ENCODE measurements at places on chromosomes 16 and 17.

GRCh38 chr17:2436316-2436905 lies 35.6 kb upstream of the MNT start:
- DNase-seq = no peak

- DNase-seq = no peak
Measured at GRCh38 chr17:39536468-39536867, 71.3 kb downstream of the NEUROD2 start.

- no peak for DNase-seq
Measured at GRCh38 chr16:1938316-1938715, 4.7 kb downstream of the MSRB1 start.

- no peak for DNase-seq
Measured at GRCh38 chr17:1997927-1998742, 27.0 kb downstream of the RTN4RL1 start.

GRCh38 chr16:12752159-12752558 lies 51.5 kb downstream of the CPPED1 start:
- DNase-seq = no peak

DNA sequence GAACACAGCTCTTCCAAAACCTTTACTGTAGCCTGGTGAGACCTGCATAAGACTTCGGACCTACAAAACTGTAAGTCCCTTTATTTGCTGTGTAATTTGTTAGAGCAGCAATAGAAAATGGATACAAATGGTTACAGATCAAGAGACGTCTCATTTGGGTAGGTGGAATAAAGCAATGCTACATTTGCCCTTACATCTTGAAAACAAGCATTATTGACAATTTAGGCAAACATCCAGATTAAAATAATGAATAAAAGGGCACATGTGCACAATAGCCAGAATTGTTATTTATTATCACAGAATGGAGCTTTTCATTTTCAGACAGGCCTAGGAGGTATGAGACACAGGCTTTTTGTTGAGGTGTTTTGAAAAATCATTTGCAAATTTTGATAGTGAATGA lies 222.2 kb upstream of the CPHXL start:
- DNase-seq = no peak

DNA sequence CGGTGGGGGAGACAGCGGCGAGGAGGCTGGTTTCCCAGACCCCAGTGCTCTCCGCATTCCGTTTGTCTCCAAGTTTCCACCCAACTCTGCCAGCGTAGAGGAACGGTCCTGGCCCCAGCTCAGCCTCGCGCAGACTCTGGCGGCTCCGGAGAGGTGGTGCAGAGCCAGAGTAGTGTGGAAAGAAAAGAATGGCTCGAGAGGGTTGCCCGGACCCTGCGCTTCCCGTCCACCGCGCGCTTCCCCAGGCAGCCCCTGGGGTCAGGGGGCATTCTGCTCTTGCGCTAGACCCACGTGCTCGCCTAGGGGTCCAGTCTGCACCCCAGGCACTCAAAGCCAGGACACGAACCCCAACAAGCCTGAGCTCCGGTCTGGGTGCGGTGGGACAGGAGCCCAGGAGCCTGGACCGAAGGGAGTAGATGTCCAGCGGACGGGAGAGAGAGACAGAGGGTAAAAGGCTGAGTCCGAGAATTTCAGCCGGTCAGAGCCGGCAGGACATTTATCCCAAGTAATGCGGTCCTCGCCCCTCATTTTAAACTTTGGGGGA lies 3.8 kb downstream of the PMP22 start:
- DNase-seq = peak; percentile 73

GRCh38 chr16:74051-74746 lies 1.8 kb upstream of the RHBDF1 start:
- no peak for DNase-seq

DNA sequence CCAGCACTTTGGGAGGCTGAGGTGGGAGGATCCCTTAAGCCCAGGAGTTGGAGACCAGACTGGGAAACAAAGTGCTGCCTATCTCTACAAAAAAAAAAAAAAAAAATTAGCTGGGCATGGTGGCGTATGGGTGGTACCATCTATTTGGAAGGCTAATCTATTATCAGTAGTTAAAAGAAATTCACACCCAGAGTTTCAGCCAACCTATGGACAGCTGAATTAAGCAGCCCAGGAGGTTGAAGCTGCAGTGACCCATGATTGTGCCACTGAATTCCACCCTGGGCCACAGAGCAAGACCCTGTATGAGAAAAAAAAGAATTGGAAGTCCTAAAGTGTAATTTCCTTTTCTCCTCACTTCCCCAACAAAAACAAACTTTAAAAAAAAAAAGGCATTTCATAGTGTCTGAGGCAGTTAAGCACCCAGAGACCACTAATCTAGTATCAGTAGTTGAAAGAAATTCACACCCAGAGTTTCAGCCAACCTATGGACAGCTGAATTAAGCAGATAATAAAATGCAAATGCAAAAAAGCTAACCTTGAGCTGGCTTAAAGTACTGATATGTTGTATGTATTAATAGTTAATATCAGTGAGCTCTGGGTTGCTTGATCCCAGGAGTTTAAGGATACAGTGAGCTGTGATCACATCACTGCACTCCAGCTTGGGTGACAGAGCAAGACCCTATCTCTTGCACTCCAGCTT lies 18.1 kb downstream of the CLTC start:
- no peak for DNase-seq

- DNase-seq = no peak
Measured at GRCh38 chr17:50353600-50354195, 7.8 kb downstream of the XYLT2 start.

- no peak for DNase-seq
Measured at GRCh38 chr17:38536661-38537060, 69.1 kb downstream of the SRCIN1 start.

GRCh38 chr16:89201439-89202377 lies 1.4 kb upstream of the SLC22A31 start:
- peak; percentile 95 for DNase-seq

DNA sequence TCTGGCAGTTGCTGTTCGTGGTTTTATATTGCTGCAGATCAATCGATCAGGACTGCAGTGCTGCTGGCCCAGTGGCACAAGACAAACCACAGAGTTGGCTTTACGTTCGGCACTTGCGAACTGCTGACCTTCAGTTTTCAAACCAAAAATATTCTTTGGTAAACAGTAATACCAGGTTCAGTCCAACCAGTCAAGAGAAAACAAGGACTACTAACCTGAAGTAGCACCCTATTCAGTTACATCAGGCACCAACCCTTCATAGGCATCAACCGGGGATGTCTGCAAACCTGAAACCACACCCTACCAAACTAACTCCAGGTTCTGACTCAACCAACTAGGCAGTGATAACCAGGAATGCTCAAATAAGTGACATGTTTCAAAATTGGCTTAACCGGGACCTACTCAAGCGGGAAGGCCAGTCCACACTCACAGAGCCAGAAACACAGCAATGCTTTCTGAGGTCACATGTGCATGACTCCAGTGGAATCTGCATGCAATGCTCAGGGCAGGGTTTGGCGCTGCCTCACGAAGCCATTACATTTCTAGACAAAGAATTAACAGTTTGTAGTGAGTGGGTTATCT lies 91.1 kb downstream of the SMG6 start:
- peak; percentile 77 for DNase-seq

- no peak for DNase-seq
Measured at GRCh38 chr16:5982979-5983378, 885.4 kb upstream of the EEF2KMT start.

DNA sequence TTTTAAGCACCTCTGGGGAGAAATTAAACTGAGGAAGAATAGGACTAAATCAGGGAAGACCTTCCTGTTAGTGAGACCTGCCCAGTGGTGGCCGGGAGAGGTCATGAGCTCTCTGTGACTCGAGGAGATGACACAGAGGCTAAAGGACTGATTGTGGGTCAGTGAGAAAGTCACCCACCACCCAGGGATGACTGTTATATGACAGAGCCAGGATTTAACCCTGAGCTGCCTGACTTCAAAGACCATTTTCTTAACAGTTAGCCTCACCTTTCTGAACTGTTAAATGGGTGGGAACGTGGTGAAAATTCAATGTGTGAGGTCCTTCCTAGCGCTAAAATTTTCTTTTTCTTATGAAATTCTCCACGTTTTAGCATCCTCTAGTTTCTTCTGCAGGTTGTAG lies 72.5 kb downstream of the WSB1 start:
- no peak for DNase-seq

DNA sequence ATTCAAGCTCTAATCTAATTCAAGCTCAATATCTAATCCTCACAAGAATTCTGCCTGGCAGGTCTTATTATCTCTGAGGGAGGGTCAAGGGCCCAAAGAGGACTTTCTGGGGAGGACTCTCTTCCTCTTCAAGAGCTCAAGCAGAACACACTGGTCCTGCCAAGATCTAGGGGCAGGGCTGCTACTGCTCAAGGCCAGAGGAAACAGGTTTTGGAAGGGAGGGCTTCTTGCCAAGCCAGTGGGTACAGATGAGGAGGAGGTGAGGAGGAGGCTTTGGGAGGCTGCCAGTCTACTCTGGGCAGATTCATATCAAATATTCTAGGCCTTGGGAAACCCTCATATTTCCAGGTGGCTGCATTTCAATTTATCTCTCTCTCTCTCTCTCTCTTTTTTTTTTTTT lies 51.8 kb upstream of the IL34 start:
- no peak for DNase-seq

- DNase-seq = peak; percentile 55
Measured at GRCh38 chr16:77212741-77213541, 13.7 kb downstream of the SYCE1L start.

- no peak for DNase-seq
Measured at GRCh38 chr16:86786338-86786737, 208.0 kb downstream of the FOXL1 start.

GRCh38 chr17:68356520-68356919 lies 65.2 kb downstream of the ARSG start:
- DNase-seq = no peak

- DNase-seq = no peak
Measured at GRCh38 chr17:27475070-27475673, 18.9 kb downstream of the KSR1 start.

DNA sequence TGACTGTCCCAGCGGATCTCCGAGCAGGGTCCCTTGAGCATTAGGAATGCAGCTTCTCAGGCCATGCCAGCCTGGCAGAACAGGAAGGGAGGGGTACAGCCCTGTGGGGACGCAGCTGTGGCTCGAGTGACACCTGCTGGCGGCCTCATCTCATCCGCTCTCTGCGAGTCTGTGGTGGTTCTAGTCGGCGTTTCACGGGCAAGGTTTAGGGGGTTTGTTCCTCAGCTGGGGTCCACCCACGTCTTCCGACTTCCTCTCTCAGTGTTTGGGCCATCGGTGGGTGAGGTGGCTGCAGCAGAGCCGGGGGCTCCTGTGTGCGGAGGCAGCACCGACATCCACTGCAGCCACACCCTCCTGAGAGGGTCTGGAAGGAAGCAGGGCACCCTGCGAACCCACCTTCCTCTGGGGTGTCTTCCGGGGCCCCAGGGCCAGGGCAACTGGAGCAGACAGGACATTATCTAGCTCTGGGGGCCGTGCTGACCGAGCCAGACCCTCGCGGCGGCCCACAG lies 33.3 kb downstream of the JPH3 start:
- DNase-seq = peak; percentile 61

DNA sequence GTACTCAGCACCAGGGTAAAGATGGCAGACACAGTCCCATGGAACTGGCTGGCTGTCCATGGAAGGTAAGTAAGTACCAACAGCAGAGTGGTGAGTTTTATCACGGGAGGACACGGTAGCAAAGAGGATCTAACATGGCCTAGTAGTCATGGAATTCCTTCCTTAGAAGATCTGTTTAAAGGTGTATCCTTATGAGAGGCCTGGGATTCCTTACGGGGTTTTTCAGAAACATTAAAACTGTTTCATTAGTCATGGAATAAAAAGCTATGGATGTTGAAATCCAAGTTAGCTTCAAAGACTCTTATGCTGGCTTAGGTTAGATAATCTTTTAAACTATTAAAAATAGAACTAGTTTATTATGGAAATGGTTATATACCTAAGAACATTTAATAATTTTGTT lies 7.4 kb downstream of the FTO start:
- DNase-seq = no peak

- no peak for DNase-seq
Measured at GRCh38 chr16:76287466-76287865, 10.3 kb downstream of the CNTNAP4 start.

- no peak for DNase-seq
Measured at GRCh38 chr16:67015313-67015731, 13.6 kb upstream of the CBFB start.

DNA sequence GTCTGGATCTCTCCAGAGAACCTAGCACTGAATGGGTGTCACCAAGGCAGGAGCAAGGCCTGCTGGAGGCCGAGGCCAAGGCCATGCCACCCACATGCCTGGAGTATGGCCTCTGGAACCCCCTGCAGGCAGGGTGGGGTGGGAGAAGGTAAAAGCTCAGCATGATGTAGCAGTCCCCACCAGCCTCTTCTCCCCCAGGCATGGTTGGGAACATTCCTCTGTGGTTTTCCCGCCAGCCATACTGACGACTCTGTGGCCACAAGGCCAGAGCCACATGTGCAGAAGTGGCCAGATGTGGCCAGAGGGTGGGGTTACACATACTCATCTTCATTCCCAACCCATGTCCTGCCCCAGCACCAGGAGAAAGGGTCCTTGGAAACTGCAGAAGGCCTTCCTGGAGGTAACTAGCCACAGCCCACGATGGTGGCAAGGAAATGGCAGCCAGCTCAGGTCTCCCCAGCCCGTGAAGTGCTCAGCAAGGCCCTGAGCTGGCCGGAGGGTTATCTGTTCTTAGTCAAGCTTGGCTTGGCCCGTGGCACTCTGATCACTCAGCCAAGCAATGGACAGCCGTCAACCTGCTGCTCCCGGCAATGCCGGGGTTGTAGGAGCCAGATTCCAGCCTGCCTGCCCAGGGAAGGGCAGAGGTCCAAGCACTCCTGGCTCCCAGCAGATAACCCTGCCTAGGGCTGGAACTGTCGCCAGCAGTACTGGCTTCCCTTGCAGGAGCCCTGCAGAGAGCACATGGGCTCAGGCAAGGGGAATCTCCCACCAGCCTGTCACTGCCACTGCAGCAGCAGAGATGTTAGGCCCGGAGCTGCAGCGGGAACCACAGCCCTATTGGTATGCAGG lies 26.1 kb downstream of the HDAC5 start:
- no peak for DNase-seq

DNA sequence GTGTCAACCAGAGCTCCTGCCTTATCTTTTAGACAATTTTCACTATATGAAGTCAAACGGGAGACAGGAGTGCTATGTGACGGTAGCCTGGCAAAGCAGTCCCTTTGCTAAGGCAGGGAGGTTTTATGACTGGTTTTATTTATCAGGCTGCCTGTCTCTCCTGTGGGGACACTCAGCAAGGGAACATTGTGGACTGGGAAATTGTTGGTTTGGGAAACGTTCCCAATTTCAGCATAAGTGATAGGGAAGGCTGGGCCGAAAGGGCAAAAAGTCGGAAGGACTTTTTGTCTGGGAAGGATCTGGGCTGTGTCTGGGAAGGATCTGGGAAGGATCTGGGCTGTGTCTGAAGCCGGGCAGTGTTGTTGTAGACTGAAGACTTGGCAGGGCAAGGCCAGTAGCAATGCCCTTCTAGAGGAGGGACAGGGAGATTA lies 211.2 kb downstream of the PARN start:
- no peak for DNase-seq

DNA sequence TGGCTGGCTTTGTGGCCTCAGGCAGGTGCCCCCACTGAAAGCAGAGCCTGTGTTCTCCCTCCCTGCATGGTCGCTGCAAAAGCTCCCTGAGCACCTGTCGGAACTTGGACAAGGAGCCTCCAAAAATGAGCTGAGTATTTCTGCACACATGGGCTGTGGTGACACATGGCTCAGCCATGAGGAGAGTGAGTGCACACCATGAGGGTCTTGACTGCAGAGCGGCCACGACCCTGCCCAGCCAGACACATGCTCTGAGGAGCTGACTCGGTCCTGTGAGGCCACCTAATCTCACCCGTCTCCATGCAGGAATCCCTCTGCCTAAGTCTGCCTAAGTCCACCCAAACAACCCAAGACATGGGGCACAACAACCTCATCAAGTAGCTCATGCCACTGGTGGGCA lies 128.9 kb downstream of the DYNLRB2 start:
- no peak for DNase-seq
